ENCODE measurements at places on chromosomes 11 and 22.
A peak's percentile ranks its signal among the peaks of the same experiment; 100 is the strongest.

DNA sequence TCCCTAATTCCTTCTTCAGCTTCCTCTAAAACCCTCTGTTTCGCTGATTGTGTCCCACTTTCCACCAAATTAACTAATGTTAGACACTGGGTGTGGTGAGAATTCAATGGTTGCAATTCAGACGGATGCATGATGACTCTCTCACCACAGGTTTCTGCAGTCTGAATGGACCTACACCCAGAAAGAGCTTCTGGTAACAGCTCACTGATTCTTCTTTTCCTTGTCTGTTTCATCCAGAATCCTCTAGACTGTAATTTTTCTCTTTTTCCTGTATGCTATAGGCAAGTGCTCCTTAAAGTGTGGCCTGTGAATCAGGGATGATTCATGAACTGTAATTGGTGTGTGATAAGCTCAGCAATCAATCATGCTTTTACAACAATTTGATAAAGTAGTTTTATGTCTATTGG, 18.1 kb downstream of the MMP10 start:
- ATAC-seq: peak; percentile 83

- ATAC-seq: no peak
Measured at GRCh38 chr11:18632841-18633240, 1.3 kb downstream of the SPTY2D1 start.

DNA sequence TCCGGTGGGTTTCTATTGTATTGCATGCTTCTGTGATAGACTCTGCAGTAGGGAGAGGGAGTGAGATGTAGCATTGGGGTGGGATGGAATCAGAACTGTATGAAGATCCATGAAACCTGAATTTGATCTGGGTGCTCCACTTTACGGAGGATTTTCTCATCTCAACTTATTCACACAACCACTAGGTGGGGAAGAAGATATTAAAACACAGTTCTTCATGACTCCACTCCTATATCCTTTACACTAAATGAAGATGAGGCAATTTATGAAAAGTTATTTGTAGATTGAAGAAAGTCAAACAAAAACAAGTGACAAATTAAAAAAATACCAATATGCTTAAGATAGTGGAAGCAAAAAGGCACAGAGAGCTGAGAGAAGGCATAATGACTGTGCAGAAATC, 92.6 kb upstream of the PDGFD start:
- ATAC-seq: no peak

GRCh38 chr22:33561149-33561807, 359.0 kb downstream of the LARGE1 start:
- ATAC-seq: no peak

DNA sequence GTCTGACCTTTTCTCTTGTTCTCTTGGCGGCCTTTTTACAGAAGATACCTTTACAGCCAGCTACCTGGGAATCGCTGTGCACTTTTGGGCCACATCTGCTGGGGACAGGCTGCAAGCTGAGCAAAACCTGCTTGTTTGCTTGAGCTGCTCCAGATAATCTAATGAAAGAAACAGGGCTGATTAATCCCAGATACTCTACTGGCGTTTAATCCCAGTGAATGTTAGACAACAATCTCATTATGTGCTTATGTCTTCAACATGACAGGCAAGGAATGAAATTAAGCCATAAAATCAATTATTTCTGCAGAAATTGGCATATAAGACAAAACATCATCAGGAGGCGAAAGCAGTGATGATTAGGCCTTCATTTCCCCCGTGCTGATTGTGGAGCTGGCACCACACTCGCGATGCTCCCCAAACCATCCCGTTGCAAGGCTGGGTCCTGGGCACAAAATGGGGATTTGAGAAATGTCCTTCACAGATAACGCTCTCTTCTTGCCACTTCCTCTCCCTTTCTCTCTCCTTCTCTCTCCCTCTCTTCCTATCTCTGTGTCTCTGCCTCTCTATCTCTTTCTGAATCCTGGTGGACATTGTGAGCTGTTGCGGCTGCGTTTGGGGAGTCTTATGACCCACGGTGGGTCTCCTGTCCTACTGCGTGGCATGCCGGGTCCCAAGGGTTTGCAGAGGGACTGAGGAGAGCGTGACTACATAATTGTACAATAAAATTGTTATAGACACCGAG, 1053.8 kb downstream of the TBC1D22A start:
- no peak for ATAC-seq

- ATAC-seq: no peak
Measured at GRCh38 chr11:69357458-69358397, 63.8 kb downstream of the MYEOV start.

GRCh38 chr11:34330653-34331052, 27.2 kb downstream of the ABTB2 start:
- no peak for ATAC-seq

DNA sequence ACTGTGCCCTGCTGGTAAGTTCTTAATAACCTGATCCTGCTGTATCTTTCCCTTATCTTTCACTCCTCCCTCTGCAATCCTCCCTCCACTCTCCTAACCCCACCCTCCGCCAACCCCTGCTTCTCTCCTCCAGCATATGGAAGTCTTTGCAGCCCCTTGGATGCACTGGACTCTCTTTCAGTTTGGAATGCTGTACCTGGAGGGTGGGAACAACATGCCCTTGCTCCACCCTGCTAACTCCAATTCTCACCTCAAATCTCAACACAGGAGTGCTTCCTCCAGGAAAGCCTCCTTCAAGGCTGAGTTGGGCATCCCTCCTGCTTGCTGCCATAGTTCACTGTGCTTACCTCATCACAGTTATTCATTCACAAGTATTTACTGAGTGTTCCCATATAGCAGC, 52.8 kb upstream of the LDLRAD3 start:
- ATAC-seq: no peak

DNA sequence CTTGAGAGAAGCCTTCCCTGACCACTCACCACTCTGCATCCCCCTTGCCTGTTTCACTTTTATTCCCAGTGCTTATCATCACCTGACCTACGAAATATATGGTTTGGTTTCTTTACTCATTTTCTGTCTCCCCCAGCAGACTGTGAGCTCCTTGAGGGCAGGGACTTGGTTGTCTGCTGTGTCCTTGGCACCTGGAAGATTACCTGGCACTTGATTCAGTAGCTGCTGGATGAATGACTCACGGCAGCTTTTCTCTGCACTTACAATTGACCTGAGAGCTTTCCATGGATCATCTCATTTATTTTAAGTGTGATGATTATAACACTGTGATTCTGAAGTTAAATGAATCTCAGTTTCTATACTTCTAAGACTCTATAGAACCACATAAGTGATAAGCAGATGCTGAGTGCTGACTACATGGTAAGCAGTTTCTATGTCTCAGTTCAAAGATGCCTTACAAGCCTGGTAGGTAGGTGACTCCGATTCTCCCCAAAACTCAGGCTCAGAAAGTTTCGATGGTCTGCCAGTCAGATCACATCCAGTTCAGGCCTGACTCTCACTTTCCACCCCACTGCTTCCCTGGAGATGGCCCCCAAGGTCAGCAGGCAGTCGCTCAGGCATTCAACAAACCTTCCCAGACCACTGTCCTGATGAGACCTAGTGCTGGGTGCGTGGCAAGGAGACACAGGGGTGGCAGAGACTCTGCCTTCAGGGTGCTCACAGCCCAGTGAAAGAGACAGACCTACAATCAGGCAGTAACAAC, 11.6 kb downstream of the IL2RB start:
- no peak for ATAC-seq

GRCh38 chr11:43367382-43368178, 8.9 kb downstream of the TTC17 start:
- no peak for ATAC-seq

GRCh38 chr22:37335806-37336199, 53.5 kb downstream of the CYTH4 start:
- ATAC-seq: peak; percentile 22

DNA sequence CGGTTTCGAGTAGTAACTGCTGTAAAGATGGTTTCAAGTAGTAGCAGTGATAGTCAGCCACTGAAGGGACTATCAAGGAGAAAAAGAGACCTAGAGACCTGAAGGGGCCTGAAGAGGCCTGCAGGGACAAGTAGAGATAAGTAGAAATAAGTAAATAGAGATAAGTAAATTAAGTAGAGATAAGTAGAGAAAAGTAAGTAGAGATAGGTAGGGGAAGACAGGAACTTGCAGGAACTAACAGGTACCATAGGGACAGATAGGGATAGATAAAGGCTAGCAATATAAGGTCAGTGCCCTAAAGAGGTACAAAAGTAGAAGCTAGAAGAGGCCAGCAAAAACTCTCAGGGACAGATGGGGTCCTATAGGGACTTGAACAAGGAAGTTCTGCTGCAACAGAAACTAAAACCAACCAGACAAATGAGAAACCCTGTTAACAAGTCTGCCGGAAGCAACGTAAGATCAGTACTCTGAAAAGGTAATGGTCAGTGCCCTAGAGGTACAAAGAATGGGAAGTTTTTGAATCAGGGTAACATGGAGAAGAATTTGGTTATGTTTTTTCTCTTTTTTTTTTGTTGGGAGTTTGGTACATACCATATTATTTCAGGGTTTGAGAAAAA, 9.6 kb upstream of the SC5D start:
- no peak for ATAC-seq

DNA sequence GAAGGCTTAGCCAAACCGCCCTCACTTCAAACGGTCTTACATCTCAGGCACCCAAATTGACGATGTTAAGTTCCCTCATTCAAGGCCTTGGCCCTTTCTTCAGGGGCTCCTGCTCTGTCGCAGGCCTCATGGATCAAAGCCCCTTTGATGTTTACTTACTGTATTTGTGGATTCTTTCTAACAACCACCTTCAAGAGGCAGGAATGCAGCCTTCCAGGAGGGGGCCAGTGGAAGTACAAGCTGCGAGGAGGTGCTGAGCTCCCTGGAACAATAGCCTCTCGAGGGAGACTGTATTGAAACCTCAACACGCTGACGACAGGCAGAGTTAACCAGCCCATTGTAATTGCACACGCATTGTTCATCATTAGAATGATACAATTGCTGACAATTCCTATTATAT, 209.1 kb downstream of the ST3GAL4 start:
- ATAC-seq: no peak

- ATAC-seq: no peak
Measured at GRCh38 chr11:94866936-94867795, 99.0 kb downstream of the AMOTL1 start.

DNA sequence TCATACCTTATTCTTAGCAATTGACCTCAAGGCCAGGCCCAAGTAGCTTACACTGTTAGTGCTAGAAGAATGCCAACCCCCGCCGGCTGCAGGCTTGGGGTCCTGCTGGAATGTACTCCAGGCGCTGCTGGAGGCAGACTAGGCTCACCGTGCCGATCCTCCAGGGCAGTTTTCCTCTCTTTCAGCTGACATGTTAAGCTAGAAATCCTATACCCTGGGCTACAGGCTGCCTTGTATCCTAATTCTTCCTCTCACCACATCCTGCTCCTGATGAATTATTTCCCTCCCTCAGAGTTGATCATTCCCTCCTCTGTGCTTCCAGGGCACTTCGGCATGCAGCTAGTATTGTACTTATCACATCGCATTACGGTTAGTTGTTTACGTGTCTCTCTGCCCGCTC, 3.4 kb downstream of the SPTBN2 start:
- no peak for ATAC-seq

DNA sequence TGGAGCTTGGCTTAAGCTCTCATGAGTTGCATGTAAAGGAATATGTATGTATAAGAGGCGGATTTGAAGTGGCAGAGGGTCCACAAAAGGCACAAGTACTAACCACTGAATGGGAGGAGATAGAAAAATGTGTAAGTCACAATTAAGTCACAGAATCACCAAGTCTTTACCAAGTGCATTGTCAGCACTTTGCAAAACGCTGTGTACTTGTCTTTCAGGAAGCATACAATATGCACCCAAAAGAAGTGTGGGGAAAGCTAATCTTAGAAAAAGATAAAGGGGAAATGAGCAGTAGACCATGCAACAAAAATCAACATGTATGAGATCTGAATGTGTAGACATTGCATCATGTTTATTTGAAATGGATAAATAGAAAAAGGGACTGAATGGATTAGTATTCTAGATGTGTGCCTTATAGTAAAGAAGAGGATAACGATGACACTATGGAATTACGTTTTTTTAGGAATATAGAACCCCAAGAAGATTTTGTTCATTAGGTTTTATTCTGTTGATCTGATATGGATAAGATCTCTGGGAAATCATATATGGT, 4.5 kb downstream of the CNTF start:
- ATAC-seq: no peak

DNA sequence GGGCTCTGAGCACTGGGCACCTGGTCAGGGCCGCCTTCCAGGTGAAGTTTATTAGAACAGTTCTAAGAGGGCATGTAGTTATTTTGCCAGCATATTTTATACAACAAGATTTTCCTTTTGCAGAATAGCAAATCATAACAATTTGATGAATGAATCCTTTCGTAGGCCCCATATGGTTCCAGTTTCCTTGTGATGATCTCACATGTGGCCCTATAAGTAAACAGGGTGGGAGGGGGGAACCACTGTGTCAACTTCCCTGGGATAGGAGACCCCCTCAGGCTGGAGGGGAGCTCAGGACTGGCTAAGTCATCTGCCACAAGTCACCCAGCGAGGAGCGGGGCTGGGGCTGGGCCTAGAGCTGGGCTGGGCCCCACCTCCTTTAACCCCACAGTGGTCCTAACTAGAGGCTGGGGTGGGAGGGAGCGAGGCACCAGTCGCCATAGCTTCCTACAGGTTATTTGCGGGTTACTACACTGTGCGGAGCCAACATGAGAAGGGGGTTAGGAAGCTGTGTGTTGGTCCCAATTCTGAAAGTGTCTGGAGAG, 4.2 kb downstream of the FBLN1 start:
- no peak for ATAC-seq

GRCh38 chr22:32328306-32329201, 29.1 kb upstream of the RFPL3 start:
- ATAC-seq: no peak

DNA sequence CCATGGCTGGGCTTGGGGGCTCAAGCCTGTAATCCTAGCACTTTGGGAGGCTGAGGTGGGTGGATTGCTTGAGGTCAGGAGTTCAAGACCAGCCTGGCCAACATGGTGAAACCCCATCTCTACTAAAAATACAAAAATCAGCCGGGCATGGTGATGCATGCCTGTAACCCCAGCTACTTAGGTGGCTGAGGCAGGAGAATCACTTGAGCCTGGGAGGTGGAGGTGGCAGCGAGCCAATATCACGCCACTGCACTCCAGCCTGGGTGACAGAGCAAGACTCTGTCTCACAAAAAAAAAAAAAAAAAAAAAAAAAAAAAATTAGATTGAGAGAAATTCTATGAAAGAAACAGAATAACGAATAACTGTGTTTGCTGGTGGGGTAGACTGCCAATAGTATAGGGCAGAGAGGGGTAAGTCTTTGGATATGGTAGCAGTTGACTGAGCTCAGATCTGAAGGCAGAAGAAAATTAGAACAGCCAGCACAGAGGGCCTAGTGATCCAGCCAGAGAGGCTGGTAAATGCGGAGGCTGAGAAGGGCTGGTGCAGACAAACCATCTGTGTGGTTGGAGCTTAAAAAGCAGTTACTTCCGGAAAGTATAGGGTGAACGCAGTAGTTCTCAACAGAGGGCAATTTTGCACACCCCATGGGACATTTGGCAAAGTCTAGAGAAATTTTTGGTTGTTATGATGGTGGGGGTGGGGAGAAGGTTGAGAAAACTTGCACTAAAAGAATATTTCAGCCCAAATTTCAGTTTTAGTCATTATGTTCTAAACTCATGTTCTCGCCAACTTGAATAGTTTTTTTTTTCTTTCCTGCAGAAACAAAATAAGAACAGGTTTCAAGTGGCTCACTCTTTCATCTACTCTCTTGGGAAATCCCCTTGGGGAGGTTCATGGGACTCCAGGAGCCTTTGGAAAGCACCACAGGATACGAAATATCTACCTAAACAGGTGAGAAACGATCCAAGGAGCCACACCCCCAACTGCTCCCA, 1.6 kb upstream of the HORMAD2 start:
- ATAC-seq: no peak

GRCh38 chr11:92768121-92768840, 201.2 kb upstream of the MTNR1B start:
- ATAC-seq: no peak

GRCh38 chr11:18865951-18866350, 73.3 kb downstream of the MRGPRX1 start:
- ATAC-seq: no peak
